ENCODE measurements at places on chromosomes 7 and 10. TPM values are rescaled to one million over a fixed set of nuclear protein-coding genes. Genes with fewer than 3 reads are reported as not detected.

The TRPV5 gene
- total RNA-seq = not detected

The ANKRD7 gene
- total RNA-seq = 1.5 TPM

GRCh38 chr10:106182542-106182941 is 982.0 kb downstream of the SORCS1 start:
- DNase-seq = no peak

- no peak for DNase-seq
Observed at GRCh38 chr10:108275895-108276685, 1111.6 kb upstream of the SORCS1 start.

DNA sequence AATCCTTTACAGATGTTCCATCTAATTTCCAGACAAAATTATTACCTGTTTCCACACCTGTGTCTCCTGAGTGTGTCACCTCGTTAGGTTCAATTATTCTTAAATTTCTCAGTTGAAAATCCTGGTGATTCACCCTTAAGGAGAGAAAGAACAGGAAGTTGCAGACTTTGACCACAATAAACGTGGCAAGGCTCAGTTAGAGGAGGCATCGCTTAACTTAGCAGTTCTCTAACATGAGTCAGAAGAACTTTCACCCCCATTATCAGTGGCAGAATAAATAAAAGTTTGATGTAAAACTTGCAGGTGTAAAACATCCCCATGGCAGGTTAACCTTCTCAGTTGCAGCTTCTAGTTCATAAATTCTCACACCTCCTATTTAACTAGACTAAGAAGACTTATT is 8.3 kb downstream of the XPNPEP1 start:
- peak; percentile 83 for DNase-seq

The TNS3 gene
- total RNA-seq = 40.8 TPM

DNA sequence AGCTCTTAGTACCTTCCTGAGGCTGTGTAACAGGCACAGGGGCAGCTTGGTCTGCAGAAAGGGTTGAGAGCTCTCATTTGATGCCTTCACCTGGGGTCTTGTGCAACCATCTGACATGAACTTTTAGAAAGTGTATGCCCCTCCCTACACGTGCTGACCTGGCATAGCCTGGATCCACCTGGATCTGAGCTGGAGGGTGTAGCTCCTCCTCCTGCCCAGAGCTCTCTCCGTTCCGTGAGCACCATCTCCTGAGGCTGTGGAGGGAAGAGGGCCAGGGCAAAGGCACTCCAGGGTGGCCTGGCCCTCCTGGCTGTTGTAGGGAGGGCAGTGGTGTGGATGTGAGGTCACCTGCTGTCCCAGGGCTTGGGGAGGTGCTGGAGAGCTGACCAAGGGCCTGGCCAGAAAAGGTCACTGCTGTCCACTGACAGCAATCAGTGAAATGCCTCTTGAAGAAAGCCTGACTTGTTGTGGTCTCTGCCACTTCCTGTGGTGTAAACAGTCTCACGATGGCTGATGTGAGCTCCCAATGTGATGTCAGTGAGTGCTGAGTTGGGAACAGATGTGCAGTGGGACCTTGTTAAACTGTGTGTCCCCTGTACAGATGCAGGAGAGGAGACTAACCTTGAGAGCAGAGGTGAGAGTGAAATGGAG is 23.0 kb downstream of the AMZ1 start:
- no peak for DNase-seq

- DNase-seq = no peak
Observed at GRCh38 chr7:124364283-124364682, 331.4 kb upstream of the TMEM229A start.

DNA sequence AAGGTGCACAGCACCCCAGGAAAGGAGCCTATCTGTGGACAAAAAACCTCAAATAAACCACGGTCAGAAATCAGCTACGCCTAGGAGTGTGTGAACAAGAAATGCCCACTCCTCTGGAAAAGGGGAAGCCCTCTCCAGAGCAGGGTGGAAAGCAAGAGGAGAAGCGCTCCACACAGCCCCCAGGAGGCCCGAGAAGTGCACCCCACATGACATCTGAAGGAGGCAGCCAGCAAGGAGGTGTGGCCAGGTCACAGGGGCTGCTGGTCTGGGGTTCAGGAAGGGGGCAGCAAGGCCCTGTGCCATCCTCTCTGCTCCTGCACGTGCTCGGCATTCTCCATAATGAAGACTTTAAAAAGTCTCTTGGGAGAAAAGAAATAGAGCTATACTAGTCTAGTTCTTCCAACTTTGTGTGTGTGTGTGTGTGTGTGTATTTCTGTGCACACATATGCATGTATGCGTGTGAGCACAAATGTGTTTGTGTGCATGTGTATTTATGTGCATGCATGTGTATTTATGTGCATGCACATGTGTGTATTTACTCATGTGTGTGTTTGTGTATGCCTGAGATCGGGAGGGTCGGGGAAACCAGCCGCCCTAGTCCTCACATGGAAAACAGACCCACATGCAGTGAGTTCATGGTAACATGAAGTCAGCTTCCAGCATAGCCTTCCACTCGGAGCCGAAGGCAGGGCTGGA is 76.5 kb downstream of the TNS3 start:
- no peak for DNase-seq

Data from epithelial cell of proximal tubule (primary cell).